ENCODE measurements at places on chromosomes 6 and 20.

GRCh38 chr6:21609881-21610329, 16.4 kb downstream of the SOX4 start:
- no peak for DNase-seq

- DNase-seq, result peak; percentile 86
Measured at GRCh38 chr20:47857569-47858464, 72.5 kb upstream of the SULF2 start.

GRCh38 chr20:45359069-45359405, 3.9 kb upstream of the SYS1 start:
- DNase-seq, result no peak

GRCh38 chr6:87763901-87764300, 61.9 kb upstream of the AKIRIN2 start:
- DNase-seq, result no peak

DNA sequence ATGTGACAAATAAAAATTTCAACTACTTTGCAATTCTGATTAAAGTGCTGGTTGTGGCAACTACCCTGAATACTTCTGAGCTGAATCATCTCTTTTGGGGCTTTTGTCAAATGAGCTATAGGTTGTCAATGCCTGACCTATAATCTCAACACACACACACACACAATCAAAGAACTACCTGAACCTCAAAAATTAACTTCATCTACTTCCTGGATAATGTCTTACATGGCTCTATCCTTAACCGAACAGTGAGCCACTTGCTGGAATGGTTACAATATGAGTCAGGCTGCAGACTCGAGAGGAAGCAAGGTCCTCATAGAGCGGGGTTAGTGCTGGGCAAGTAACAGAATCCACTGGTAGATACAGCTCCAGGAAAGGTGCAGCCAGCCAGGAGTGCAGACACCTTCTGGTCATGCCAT, 70.6 kb upstream of the DST start:
- DNase-seq, result no peak

DNA sequence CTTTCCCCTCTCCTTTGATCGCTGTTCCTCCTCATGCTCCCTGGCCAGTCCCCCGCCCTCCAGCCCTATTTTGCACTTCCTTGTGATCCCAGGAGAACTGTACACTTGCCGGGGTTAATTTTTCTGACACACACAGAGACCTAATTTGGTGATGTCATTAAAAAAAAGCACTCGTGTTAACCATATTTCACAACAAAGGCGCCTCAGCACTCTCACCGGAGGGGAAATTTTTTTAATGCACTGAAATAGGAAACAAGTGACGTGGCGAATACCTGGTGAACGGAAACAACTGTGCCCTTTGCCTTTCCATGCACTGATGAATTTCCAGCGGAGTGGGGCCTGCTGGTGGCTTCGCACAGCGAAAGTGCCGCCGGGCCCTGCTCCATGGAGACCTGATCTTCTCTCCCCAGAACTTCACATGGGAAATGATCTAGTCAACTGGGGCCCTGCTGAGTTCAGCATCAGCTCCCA, 53.9 kb upstream of the TAGAP start:
- no peak for DNase-seq

DNA sequence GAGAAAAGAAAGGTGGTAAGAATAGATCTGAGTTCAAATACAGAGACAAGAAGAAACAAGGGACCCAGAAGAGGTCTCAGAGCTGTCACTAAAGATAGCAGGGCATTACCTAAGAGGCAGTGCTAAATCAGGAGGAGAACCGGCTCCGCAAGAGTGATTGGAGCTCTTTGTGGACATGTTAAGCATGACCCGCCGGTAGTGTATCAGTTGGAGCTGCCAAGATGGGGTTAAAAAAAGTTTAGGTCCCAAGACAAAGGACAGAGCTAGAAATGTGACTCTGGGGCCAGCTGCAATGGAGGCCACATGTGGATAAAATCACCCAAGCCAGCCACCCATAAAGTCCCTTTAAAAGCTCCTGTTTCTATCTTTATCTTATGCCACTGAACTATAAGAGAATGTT, 93.4 kb downstream of the MBOAT1 start:
- DNase-seq, result no peak

DNA sequence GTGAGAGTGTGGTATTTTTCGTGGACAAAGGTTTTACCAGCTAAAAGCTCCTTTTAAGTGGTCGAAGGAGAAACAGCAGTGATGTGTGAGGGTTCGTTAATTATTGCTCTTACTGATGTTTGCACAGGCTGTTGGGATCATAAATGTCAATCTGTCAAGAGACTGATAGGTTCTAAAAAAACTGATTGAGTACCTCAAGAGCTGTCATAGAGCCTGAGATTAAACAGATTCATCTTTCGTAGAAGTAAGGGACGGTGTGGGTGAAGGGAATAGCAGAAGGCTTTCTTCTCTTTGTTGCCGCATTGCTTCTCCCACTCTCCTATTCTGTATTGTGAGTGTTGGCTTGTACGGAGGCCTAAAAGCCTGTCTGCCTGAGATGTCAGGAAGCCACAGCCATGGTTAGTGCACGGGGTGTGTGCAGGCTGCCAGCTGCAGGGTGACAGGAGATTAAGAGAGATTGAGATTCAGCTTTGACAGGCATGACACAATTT, 291.0 kb downstream of the ZFAND3 start:
- DNase-seq, result no peak

GRCh38 chr6:8229915-8230756, 127.8 kb upstream of the EEF1E1 start:
- DNase-seq, result no peak

DNA sequence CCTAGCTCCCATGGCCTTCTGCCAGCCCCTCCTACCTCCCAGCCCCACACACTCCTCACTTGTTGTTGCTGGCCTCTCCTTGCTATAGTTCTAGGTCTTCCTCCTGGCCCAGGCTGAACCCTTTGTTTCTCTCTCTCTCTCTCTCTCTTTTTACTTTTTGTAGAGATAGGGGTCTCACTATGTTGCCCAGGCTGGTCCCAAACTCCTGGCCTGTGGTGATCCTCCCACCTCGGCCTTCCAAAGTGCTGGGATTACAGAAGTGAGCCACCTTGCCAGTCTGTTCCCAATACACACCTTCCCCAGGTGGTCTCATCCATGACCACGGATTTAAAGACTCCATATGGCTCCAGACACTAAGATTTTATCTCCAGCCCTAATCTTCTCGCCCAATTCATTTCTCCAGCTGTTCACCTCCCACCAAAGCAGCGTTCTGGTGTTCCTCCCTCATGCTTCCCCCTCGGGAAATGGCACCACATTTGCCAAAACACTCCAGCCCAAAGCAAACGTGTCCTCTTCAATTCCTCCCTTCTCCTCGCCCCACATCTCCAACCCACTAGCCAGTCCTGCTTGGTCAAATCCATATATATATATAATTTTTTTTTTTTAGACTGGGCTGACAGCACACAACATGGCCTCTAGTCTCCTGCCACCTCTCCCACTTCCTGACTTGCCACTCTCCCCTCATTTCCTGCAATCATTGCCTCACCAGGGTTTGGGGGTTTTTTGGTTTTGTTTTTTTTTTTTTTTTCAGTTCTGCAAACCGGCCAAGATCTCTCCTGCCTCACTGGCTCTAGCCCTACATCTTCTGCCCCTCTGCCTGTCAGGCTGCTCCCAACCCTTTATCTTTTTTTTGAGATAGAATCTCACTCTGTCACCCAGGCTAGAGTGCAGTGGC, 104.4 kb downstream of the NCR2 start:
- DNase-seq, result no peak

GRCh38 chr20:22374066-22374465, 210.3 kb downstream of the FOXA2 start:
- DNase-seq, result no peak

GRCh38 chr6:88565409-88565811, 398.0 kb downstream of the RNGTT start:
- no peak for DNase-seq

DNA sequence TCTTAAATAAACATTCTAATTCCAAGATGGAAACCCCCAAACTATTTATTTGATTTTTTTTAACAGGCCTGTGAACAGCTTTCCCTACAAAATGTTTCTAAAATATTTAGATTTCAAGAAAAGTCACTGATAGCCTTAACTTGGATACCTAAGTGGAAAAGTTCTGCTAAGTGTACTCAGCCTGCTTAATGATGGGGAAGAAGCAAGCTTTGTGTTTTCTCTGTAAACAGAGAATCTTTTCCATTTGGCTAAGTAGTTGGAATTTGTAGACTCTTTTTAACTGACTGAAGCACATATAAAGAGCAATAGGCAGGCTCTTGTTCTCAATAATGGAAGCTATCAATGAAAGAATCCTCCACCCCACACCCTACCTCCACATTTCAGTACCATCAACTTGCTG, 108.2 kb downstream of the KIF6 start:
- no peak for DNase-seq

GRCh38 chr20:45226287-45226686, 5.1 kb downstream of the SEMG2 start:
- no peak for DNase-seq

GRCh38 chr20:1440024-1440423, 26.6 kb downstream of the NSFL1C start:
- DNase-seq, result no peak

GRCh38 chr20:13262671-13263360, 41.7 kb downstream of the ISM1 start:
- no peak for DNase-seq

GRCh38 chr20:16674243-16674642, 55.6 kb upstream of the SNRPB2 start:
- no peak for DNase-seq

DNA sequence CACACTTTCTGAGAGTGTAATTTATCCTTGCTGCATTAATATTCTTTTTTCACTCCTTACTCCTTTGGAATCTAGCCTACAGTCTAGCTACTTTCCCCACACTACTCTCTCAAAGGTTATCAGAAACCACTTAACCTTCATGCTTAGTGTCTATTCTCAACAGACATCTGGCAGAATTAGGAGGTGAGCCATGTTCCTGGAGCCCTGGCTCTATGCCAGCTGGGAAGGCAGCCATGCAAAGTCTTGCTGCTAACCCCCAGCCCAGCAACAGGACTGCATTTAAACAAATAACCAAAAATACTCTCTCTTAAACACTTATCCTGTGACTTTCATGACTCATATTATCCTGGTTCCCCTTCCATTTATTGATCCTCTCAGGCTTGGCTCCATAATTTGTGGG, 260.2 kb downstream of the BCKDHB start:
- peak; percentile 36 for DNase-seq

GRCh38 chr6:141202626-141203025, 930.1 kb upstream of the GJE1 start:
- DNase-seq, result no peak

DNA sequence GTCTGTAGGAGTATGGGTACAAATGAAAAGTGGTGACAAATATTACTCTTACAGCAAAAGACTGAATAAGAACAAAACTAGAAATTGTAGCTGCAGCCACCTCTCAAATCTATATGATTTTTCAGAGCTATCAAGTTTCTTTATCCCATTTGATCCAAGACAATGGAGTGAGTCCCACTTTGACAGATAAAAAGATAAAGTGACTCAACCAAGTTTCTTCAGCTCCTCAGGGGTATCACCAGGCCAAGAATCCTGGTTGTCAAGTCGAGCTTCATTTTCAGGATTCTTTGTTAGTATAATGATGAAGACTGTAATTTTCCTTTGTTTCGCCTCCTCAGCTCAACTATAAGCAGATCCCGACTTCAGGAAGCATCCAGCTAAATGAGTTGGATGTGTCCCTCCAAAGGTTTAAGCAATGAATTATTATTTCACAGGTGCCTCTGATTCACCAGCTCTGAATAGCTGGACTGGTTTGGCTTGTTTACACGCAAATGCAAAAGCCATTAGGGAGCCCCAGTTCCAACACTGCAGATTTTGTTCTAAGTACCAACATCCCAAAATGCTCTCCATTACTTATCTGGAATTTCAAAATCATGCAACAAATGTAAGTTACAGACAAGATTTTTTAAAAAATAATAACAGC, 238.9 kb downstream of the MAFB start:
- DNase-seq, result no peak

DNA sequence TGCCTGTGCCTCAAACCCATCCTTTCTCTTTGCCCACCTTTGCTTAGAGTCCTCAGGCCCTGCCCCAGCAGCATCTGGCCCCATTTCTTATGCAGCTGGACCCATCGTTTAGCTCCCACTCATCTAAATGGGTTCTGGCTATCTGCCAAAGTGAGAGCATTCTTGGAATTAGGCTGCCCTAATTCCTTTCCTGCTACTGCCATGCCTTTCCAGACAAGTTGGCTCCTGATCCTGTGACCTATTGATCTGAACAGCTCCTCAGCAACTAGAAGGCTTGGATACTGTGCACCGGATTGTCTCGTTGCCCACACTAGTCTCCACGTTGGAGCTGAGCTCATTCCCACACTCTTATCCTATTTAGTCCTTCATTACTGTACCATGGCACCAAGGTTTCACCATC, 22.9 kb downstream of the DZANK1 start:
- DNase-seq, result no peak

- DNase-seq, result no peak
Measured at GRCh38 chr6:79898076-79898475, 49.3 kb downstream of the ELOVL4 start.

DNA sequence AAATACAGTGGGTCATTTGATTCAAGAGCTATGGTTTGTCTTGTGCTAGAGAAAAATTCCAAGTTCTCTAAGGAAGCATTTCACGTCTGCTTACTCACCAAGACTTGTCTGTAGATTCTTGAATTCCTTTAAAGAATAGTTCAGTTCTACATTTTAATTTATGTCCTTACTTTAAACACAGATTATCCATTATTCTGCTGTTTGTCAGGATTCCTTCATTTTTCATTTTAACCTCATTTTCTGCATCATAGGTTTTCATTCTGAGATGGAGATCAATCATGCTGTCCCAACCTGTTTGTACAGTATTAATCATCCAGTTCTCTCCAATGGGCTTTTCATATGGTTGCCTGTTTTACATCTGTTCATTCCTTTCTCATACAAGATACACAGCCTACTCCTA, 24.5 kb upstream of the POPDC3 start:
- no peak for DNase-seq

DNA sequence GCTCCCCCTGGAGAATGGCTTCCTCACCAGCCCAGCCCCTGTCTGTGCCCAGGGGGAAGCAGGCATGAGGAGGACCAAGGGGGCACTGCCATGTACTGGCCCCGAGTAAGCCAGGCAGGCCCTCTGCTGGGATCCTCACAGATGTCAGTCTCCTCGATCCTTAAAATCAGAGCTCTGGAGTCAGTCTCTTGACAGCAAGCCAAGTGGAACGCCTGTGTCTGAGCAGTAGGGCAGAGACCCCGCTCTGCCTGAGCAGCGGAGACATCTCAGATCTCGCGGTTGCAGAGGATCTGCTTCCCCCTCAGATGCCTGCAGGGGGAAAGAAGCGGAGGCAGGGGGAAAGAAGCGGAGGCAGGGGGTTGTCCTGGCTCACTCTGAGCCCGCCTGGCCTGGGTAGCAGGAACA, 92.6 kb downstream of the SNX5 start:
- DNase-seq, result peak; percentile 56
